ENCODE measurements at places on chromosomes 1 and 21. TPM values are rescaled to one million over a fixed set of nuclear protein-coding genes. Genes with fewer than 3 reads are reported as not detected.

GRCh38 chr1:174550296-174550695 is 102.5 kb downstream of the GPR52 start:
- no peak overlapping the region for H3K4me3 ChIP-seq
- H3K27me3 ChIP-seq = no peaks in the 10 kb centered on the region
- DNase-seq = no peak
- no peaks in the 10 kb centered on the region for H3K36me3 ChIP-seq
- no peak overlapping the region for H3K27ac ChIP-seq
- H3K4me1 ChIP-seq = no peaks in the 10 kb centered on the region

DNA sequence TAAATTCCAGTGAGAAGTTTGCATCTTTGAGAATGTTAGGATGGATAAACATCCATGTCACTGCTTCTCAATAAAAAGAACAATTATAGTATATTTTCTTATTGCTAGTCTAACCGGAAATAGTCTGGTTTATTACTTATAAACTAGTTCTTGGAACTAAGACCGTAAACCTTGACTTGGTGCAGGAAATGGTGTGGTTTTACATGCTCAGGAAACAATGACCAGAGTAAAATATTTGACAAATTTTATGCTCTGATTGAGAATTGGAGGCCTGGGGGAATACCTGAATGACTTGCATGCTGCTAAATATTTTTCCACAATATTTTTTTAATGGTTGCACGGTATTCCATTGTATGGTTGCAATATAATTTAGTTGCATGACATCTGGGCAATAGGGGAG is 76.3 kb downstream of the XCL2 start:
- H3K27ac ChIP-seq = no peak overlapping the region
- H3K36me3 ChIP-seq = no peaks in the 10 kb centered on the region
- H3K4me3 ChIP-seq = no peak overlapping the region

DNA sequence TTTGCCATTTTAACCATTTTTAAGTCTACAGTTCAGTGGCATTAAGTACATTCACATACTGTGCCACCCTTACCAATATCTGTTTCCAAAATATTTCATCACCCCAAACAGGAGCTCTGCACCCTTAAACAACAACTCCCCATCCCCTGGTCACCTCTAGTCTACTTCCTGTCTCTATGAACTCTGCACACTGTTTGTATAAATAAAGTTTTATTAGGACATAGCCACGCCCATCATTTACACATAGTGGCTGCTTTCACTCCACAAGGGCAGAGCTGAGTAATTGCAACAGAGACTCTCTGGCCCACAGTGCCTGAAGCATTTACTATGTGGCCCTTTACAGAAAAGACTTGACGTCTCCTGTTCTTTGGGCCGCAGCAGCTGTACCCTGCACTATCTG is 30.1 kb downstream of the KCNAB2 start:
- no peak overlapping the region for H3K27ac ChIP-seq
- H3K36me3 ChIP-seq = no peaks in the 10 kb centered on the region
- H3K4me3 ChIP-seq = no peak overlapping the region
- H3K27me3 ChIP-seq = no peaks in the 10 kb centered on the region

DNA sequence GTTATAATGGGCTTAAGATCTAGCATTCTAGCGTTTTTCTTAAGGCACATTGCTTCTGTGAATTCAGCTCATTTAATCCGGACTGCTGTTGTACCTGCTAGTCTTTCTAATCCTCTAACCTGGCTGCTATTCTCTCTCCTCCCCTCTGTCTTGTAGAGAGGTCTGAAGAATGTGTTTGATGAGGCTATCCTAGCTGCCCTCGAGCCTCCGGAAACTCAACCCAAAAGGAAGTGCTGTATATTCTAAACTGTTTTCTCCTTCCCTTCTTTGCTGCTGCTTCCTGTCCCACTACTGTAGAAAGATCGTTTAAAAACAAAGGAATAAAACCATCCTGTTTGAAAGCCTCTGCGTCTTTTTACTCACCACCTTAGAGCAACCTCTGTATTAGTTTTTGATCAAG is 37.3 kb downstream of the CDC42 start:
- H3K4me1 ChIP-seq = peaks cover 26% of the 10 kb centered on the region
- H3K27me3 ChIP-seq = no peaks in the 10 kb centered on the region

- no peaks in the 10 kb centered on the region for H3K4me1 ChIP-seq
- no peaks in the 10 kb centered on the region for H3K36me3 ChIP-seq
- H3K4me3 ChIP-seq = no peak overlapping the region
- H3K27ac ChIP-seq = peak overlapping the region; percentile 17
- DNase-seq = no peak
- no peaks in the 10 kb centered on the region for H3K27me3 ChIP-seq
Measured at GRCh38 chr1:204438628-204439027, 27.0 kb upstream of the PPP1R15B start.

RGL1 gene
- total RNA-seq = 13.5 TPM

GRCh38 chr1:150006881-150007421 is 3.6 kb downstream of the OTUD7B start:
- H3K4me1 ChIP-seq = peaks cover 9% of the 10 kb centered on the region
- H3K27ac ChIP-seq = no peak overlapping the region
- no peak overlapping the region for H3K4me3 ChIP-seq
- H3K36me3 ChIP-seq = no peaks in the 10 kb centered on the region
- no peak for DNase-seq

Data from neural progenitor cell (in vitro differentiated cells).